NCI-H748 treated with DMSO at 0.1 percent for 48 hours (cell line): ENCODE measurements at places on chromosomes 7 and 10.

GRCh38 chr7:112205343-112206237 is 609 bp downstream of the DOCK4 start:
- DNase-seq, result peak; percentile 59

- DNase-seq, result peak; percentile 14
Measured at GRCh38 chr7:139648941-139649425, 125.5 kb downstream of the CLEC2L start.

GRCh38 chr7:69864274-69864673 is 266.0 kb downstream of the AUTS2 start:
- peak; percentile 97 for DNase-seq

- DNase-seq, result no peak
Measured at GRCh38 chr10:79102498-79102874, 33.7 kb downstream of the ZMIZ1 start.

DNA sequence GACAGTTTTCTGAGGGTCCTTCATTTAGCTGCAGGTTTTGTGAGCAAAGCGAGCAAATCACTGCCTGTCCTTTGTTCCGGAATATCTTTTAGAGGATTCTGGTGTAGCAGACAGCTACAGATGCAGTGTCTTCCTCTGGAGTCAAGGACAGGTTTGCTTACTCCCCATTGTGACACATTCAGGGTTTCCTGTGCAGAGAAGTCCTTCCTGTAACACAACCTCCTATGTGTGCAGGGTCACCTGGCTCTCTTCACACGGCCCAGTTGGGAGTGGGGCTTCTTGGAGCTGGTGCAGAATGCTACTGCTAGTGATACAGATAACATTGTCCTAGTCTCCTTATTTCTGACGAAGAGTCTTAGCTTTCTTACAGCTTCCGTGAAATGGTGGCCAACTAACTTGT is 47.9 kb downstream of the RBM33 start:
- DNase-seq, result no peak

DNA sequence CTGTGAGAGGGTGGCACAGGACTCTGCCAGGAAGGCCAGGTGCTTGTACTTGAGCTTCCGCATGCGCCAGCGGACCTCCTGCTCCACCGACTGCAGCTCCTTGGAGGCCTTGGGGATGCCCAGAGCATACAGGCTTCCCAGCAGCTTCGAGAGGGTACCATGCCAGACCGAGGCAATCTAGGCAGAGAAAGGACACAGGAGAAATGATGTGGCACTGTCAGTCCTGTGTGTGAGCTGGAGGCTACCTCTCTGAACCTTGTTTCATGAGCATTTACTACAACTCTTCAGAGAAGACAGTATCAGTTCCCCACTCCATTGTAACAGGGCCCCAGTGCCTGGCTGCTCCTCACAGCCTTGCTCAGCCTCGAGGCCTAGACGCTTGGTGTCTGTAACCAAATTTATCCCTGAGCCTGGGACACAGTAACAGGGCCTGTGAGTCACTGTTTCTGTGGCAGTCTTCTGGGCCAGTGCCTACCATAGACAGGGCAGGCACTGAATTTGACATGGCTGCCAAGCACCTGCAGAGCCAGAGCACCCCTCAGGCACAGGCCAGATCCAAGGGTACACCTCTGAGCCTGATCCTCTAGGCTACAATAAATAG is 5.8 kb downstream of the TBRG4 start:
- DNase-seq, result no peak

- DNase-seq, result no peak
Measured at GRCh38 chr7:96377399-96377798, 55.5 kb upstream of the SLC25A13 start.

- DNase-seq, result no peak
Measured at GRCh38 chr10:124380256-124380995, 38.3 kb downstream of the OAT start.

- DNase-seq, result peak; percentile 4
Measured at GRCh38 chr10:4397337-4397736, 428.7 kb upstream of the AKR1E2 start.

- no peak for DNase-seq
Measured at GRCh38 chr7:41385996-41386395, 316.9 kb downstream of the INHBA start.
